ENCODE measurements at places on chromosomes 3 and 15.

GRCh38 chr15:86877171-86877631, 797.5 kb downstream of the AGBL1 start:
- H3K36me3 ChIP-seq = no peaks in the 10 kb centered on the region
- no peak overlapping the region for H3K27ac ChIP-seq
- no peaks in the 10 kb centered on the region for H3K27me3 ChIP-seq
- no peaks in the 10 kb centered on the region for H3K4me1 ChIP-seq
- no peak overlapping the region for H3K4me3 ChIP-seq

- H3K4me3 ChIP-seq = no peak overlapping the region
- no peaks in the 10 kb centered on the region for H3K4me1 ChIP-seq
- H3K27me3 ChIP-seq = no peaks in the 10 kb centered on the region
These were observed 327.7 kb downstream of the RYR3 start for GRCh38 chr15:33638453-33638852.

- H3K36me3 ChIP-seq = no peaks in the 10 kb centered on the region
- H3K27ac ChIP-seq = no peak overlapping the region
- no peaks in the 10 kb centered on the region for H3K27me3 ChIP-seq
- H3K4me3 ChIP-seq = no peak overlapping the region
- H3K4me1 ChIP-seq = peaks cover 4% of the 10 kb centered on the region
These were observed 287.5 kb downstream of the MAGI1 start for GRCh38 chr3:65751123-65751700.

DNA sequence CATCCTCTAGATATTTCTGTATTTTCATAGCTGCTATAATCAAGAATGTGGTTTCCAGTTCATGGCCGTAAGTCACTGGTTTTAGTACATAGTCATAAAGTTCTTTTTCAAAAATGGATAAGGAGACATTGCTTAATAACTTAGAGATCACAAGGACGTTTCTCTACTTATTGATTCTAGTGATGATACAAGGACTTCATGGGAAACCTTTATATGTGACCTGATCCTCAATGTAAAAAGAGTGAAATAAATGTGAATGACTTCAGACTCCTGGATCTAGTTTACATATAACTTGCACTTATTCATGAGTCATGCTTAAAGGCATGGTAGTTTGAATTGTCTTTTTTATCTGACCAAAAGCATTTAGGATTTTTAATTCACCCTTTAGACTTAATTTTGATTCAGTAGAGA, 35.2 kb downstream of the TSC22D2 start:
- no peak for DNase-seq
- H3K4me1 ChIP-seq = no peaks in the 10 kb centered on the region
- H3K36me3 ChIP-seq = peaks cover 5% of the 10 kb centered on the region
- H3K27me3 ChIP-seq = peaks cover 1% of the 10 kb centered on the region
- no peak overlapping the region for H3K4me3 ChIP-seq

DNA sequence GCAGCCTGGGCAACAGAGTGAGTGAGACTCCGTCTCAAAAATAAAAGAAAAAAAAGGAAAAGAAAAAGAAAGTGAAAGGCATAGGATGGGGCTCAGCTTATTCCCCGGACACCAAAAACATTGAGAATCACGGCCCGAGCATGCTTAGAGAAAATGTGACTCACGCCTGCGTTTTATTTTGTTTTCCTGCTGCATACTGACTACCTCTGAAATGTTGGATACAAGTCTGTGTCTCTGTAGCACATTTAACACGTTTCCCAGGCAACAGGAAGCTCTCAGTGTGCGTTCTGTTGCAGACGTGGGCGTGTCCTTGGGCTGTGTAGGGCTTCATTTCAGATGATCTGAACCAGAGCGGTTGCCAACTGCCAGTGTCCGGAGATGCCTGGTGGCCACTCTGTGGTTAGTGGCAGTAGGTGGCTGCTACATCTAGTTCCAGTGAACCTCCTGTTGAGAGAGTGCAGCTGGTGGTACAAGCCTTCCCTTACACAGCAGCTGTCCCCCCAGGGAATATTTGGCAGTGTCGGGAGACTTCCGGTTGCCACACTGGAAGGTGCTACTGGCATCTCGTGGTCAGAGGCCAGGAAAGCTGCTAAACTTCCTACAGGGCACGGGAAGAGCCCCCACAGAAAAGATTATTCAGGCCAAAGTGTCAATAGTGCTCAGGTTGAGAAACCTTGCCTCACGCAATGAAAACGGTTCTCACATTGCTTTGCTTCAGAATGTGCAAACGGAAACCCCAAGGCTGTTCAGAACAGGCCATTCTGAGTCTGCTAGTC, 3.0 kb downstream of the SLC51A start:
- peaks cover 19% of the 10 kb centered on the region for H3K4me1 ChIP-seq
- no peak overlapping the region for H3K4me3 ChIP-seq
- no peaks in the 10 kb centered on the region for H3K27me3 ChIP-seq
- no peak for DNase-seq
- H3K27ac ChIP-seq = no peak overlapping the region

Data from H1 (cell line).